ENCODE measurements at places on chromosomes 13 and 19.

DNA sequence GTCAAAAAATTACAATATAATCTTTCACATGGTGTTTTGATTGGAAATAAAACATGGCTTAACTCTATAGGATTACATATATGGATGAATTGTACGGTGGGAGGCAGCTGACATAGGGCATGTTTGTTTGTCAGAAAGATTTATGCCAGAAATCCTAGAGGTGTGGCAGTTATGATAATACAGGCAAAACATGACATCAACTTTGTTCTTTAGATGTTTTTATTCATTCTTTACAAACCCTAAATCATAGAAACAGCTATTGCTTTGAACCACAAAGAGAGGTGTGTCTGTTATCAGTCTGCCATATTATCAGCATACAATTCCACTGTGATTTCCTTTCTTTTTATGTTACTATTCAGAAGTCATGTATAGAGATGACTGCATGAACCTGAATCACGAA, 8.2 kb upstream of the CLDN10 start:
- no peak for DNase-seq

DNA sequence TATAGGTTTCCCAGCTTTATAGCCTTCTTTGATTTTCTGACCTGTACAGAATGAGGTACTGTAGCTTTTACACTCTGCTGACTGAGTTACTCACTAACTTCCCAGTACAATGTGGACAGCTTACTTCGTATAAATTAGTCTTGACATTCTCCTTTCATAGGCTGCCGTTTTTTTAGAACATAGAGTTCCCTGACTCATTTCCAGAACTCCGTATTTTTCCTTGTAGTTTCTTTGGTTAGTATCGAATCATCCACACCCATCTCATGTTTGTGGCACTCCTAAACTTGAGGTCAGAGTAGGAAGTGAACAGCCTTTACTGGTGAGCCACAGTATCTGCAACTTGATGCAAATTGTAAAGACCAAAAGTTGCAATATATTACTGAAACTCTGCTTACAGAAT, 303.9 kb downstream of the SLITRK5 start:
- DNase-seq, result no peak

DNA sequence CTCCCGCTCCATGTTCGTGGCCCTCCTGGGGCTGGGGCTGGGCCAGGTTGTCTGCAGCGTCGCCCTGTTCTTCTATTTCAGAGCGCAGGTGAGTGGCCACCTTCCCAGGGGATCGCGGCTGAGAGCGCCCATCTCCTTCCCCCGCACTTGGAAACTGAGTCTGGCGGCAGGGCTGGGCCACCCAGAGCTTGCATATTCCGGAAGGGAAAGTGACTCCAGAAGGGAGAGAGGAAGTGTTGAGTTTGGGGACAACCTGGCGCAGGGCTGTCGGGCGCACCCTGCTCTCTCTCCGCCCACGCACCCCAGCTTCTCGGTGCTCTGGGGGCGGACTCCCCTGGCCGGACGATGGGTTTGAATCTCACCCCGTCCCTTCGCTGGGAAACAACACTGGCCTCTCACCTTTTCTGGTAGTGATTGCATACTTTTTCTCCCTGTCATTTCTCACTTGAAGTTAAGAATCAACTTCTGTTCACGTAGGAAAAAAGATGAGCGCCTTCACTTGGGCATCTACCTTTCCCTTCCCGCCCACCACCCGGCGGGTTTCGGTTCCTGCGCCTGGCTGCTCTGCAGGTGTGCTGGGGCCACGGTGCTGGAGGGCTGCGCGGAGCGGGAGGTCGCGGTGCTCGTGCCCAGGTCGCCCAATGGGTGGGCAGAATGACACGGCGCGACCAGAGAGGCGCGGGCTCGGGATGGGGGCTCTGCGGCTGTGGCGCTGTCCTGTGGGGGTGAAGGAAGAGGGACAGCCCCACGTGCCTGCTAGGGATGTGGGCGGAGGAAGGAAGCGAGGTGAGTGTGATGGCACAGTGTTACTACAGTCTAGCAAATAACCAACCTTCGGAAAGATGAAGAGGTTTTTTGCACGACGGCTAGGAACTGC, 721 bp downstream of the TNFSF11 start:
- no peak for DNase-seq

GRCh38 chr13:46179491-46179908, 2.5 kb downstream of the LCP1 start:
- DNase-seq, result no peak

GRCh38 chr19:35908010-35908441, at the start of gene TYROBP:
TSS of gene TYROBP (minus strand) at chr19:35908295. CDS start at chr19:35908228, 67 bp downstream.
- no peak for DNase-seq

- DNase-seq, result no peak
Observed at GRCh38 chr13:105597573-105597972, 937.9 kb downstream of the EFNB2 start.

DNA sequence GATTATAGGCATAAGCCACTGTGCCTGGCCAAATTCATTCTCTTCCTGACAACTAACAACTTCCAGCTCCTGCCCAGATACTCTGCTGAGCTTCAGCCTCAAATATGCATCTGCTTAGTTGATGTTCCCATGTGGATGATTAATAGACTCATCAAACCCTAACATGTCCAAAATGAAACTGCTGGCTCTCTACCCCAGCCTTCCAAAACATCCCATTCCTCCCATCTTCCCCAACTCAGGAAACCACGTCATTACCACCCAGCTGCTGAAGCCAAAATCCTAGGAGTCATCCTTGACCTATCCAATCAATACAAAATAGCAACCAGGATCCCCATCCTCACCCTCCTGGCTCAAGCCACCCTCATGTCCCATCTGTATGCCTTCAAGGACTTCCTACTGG, 20.9 kb downstream of the POU2F2 start:
- peak; percentile 80 for DNase-seq

DNA sequence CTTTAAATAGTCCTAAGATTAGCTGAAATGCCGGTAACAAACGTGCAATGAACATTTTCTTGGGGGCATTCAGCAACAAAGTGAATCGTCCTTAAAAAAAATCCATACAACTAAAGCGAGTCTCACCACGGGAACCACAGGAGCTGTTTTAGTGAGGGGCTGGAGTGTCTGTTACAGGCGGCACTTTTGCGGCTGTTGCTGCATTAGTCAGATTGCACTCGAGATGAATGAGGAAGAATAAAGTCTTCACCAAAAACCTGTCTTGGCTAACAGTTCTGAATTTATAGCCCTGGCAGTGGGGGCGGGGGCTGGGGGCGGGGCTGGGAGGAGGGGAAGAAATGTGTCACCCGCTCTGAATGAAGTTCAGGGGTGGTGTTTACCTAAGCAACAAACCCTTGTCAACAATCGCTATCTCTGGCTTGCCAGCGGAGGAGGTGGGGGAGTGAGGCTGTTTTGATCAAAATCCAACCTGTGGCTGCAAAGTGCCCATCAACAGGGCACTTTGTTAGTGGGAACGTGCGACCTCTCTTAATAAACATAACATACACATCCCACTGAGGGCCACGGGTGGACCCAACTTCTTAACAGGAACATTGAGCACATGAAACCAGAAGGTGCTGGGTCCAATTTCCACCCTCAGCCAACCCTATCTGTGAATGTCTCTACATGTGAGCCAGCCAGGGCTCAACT, 44.5 kb downstream of the RFX2 start:
- peak; percentile 88 for DNase-seq

- DNase-seq, result no peak
Observed at GRCh38 chr13:48569104-48569666, 36.3 kb upstream of the RCBTB2 start.

- DNase-seq, result peak; percentile 28
Observed at GRCh38 chr19:6761053-6761676, 6.1 kb downstream of the SH2D3A start.

GRCh38 chr13:46168783-46169182, 13.2 kb downstream of the LCP1 start:
- no peak for DNase-seq

GRCh38 chr19:3407556-3408516, 41.5 kb downstream of the NFIC start:
- no peak for DNase-seq

DNA sequence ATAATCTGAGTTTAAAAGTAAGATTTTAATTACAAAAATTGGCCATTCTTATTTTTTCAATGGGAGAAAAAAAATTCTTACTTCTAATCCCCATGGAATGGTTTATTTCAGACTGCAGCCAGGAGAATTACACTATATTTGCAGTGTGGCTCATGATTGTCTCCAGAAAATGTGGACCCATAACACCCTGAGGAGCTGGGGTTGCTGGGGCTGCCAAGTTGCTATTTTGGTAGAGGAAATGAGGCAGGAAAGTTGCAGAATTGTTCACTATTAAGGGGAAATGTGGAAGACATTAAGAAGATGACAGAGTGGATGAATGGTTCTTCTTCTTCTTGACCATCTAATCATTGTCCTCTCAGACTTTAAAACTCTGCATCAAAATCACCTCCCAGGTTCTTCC, 4.6 kb upstream of the SCEL start:
- DNase-seq, result no peak

- peak; percentile 86 for DNase-seq
Observed at GRCh38 chr19:44643605-44644401, at the start of gene PVR. TSS of gene PVR (plus strand) at chr19:44643910. CDS start at chr19:44644097, 187 bp downstream.

DNA sequence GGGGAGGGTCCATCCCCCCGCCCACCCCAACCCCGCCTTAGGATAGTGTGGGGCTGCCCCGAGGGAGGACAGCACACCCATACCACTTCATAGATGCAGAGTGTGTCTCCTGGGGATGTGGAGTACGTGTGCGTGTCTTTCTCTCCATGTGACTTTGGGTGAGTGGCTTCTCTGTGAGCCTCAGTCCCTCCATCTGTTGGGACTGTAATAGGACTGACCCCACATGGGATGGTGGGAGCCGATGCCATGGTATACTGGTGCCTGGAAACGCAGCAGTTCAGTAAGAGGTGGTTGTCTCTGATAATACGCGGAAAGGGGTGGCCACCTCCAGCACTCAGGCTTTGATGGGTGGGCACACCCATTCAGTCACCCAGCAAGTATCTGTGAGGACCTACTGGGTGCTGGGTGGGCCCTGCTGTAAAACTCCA, 816 bp upstream of the PRKD2 start:
- DNase-seq, result no peak

DNA sequence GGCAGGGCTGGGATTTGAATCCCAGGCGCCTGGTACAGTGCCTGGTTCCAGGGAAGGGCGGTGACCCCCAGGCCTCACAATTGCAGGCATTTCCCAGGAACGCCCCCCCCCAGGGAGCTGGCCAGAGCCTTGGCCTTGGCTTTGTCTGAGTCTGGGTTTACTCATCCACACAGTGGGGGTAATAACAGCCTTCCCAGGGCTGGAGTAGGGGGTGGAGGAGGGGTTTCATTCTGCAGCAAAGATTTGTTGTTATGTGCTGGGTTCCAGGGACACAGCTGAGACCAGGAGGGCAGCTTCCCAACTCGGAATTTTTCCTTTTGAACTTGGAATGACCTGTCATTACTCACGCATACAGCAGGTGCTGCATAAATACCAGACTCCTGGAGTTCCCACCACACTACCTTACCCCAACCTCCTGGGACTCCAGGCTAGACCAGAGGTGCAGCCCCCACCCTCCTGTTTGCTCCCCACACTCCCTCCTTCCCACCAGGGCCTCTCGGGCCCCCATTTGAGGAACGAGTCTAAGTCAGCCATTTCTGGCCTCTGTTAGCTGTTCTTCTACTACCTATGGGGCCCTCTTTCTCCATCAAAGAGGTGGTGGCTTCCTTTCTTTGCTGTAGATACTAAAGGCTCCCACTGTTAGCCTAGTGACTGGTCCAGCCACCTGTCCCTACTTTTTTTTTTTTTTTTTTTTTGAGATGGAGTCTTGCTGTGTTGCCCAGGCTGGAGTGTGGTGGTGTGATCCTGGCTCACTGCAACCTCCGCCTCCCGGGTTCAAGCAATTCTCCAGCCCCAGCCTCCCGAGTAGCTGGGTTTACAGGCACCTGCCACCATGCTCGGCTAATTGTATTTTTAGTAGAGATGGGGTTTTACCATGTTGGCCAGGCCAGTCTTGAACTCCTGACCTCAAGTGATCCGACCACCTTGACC, 1.6 kb upstream of the ADAMTS10 start:
- DNase-seq, result peak; percentile 88

GRCh38 chr13:98741741-98742435, 10.6 kb downstream of the SLC15A1 start:
- DNase-seq, result no peak

DNA sequence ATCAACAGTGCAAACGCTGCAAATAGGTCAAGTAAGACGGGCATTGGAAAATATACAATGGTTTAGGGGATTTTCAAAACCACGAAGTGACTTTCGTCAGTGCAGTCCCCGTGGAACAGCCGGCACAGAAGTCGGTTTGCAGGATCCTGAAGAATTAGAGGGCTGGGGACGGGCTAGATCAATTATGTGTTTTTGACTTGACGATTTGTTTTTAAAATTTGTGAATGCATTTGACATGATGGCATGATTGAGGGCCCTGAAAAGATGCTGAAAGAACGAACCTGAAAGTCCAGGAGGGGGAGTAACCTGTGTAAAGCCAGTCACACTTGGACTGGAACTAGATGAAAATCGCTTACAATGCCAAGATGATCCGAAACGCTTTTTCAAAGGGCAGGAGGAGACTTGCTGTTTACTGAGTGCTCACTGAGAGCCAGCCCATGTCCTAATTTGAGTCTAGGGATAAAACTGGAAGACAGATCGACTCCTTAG, 8.9 kb upstream of the DGKH start:
- no peak for DNase-seq

- DNase-seq, result no peak
Observed at GRCh38 chr13:92452840-92453239, 773.8 kb upstream of the GPC6 start.

GRCh38 chr13:68597641-68598040, 1367.5 kb upstream of the PCDH9 start:
- DNase-seq, result no peak

- peak; percentile 52 for DNase-seq
Observed at GRCh38 chr13:100584896-100585295, 3.7 kb downstream of the GGACT start.

DNA sequence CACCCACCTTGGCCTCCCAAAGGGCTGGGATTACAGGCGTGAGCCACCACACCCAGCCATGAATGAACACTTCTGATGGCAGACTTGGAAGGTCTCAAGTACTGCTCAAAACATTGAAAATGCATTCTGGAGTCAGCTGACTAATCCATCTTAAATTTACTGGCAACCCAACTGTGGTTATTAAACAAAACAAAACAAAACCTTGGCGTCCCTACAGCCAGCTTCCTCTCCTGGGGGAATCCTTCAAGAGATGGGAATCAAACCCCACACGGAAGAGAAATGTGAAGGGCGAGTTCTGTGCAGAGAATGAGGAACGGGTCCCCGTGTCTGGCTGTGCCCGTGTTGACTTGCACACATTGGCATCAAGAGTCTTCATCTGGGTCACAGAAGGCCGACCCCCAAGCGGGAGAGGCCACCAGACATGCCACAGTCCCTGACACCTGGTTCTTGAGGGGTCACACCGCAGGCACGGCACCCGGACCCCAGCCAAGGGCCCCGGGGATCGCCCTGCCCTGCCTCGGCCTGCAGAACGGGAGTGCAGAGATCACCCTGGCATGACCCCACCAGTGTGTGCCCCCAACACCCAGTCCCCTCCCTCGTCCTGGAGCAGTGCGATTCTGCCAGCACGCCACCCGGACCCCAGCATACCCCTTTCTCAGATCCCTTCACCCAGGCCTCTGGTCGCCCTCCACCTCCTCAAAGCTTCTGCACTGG, 3.2 kb downstream of the MAP2K2 start:
- peak; percentile 81 for DNase-seq

GRCh38 chr13:101036546-101036945, 362.0 kb upstream of the TMTC4 start:
- no peak for DNase-seq

Data from M059J (cell line).